ENCODE measurements at places on chromosomes 4 and X. TPM values are rescaled to one million over a fixed set of nuclear protein-coding genes. Genes with fewer than 3 reads are reported as not detected.

DNA sequence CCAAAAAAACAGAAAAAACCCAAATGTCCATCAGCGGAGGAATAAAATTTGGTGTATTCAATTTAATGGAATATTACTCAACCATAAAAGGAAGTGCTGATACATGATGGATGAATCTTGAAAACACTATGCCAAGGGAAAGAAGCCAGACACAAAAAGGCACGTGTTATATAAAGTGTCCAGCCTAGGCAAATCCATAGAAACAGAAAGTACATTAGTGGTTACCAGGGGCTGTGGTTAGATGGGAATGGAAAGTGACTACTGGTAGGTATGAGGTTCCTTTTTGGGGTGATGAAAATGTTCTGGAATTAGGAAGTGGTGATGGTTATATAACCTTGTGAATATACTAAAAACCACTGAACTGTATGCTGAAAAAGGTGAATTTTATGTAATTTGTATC, 3.5 kb upstream of the CDKL2 start:
- DNase-seq, result no peak

Gene GIMD1
- total RNA-seq, result not detected

- no peak for DNase-seq
These were observed 124.5 kb downstream of the NPNT start for GRCh38 chr4:106019771-106020170.

DNA sequence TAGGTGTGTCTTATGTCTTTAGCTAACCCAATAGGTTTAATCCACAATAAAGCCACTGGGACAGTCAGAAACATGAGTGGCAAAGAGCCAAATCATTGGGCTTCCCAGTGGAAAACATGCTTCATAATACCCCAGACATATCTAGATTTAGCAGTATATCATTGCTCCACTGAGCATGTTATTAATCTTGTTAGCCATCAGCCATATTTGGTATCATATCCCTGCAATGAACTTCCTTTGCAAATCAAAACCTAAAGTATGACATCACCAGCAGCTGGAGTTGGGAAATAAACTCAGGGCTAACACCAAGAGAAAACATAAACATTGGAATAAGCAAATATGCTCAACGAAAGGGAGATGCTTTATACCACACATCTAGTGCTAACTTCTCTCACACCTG, 280.8 kb upstream of the NOCT start:
- DNase-seq, result no peak

GRCh38 chr4:24802648-24803047, 7.3 kb downstream of the SOD3 start:
- DNase-seq, result no peak

GRCh38 chr4:1294424-1294823, 4.7 kb downstream of the MAEA start:
- no peak for DNase-seq
